ENCODE measurements at places on chromosomes 16 and 17.

GRCh38 chr16:52633230-52633629 lies 86.3 kb upstream of the TOX3 start:
- no peak for DNase-seq

GRCh38 chr16:71648921-71649320 lies 22.9 kb downstream of the MARVELD3 start:
- peak; percentile 4 for DNase-seq

GRCh38 chr17:19876529-19877161 lies 8.9 kb upstream of the ULK2 start:
- DNase-seq = no peak

DNA sequence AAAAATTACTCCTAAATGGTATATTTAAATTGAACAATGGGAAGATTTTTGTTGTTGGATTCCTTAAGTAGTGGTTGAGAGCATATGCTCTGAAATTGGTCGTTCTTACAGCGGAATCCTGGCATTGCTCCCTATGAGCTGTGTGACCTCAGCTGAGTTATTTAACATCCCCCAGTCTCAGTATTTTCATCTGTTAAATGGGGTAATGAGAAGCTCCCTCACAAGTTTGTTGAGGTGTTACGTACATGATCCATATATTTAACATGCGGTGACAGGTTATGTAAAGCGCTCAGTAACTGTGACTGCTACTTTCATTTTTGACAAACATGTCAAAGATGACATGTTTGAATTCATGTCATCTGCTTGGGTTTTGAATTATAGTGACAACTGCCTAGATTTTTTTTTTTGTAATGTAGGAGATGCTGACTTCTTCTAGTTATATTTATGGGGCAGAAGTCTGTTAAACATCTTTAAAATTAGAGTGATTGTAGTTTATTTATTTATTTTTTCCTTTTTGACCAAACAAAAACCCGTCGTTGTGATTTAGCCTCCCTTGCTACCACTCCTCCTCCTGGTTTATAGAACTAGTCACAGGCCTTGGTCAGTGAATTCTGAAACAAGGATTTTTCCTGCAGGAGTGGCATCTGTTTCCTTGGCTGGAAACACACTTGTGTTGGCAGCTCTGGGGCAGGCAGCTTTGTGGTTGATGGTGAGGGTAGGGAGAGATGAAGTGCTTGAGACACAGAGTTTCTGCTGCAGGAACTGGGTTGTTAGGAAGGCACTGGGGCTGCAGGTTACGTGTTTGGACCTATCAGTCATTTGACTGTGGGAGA lies 268.8 kb downstream of the SNX29 start:
- DNase-seq = no peak

- no peak for DNase-seq
Observed at GRCh38 chr17:59476413-59476812, 89.0 kb upstream of the DHX40 start.

- DNase-seq = no peak
Observed at GRCh38 chr17:32341141-32341856, 674 bp downstream of the C17orf75 start.

DNA sequence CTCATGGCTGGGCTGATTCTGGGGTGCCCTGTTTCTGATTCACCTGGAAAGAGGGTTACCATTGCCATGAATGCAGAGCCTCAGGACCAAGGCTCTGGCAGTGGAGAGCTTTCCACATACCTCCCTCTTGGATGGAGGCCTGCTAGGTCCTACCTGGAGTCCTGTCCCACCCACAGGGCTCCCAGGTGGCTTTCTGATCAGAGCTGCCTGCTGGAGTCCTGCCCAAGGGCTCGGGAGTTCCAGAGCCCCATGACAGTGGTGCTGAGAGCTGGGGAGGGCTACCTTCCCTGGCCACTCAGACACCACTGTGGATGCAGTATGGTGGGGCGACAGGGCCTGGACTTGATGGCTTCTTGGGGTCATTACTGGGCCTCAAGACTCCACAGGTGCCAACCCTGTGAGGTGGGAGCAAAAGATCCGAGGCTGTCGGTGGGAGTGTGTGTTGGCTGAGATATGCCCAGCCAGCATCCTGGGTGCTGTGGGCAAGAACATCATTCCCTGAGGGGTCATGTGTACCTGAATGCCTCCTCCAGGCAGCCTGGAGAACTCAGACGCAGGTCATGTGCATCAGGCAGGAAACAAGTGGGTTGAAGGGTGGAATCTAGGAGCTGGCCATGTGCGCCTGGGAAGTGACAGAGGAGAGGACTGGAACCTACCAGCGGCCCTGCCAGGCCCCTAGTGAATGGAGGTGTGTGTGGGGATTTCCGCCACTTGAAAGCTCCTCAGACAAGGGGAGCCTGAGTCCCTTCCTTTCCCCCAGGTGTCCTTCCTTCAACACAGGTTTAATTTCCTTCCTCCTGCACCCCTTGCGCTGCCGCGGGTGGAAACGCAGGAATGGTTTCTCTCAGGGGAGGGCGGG lies 2.3 kb upstream of the WNT3 start:
- no peak for DNase-seq

GRCh38 chr16:3661311-3661710 lies 6.8 kb downstream of the DNASE1 start:
- no peak for DNase-seq

DNA sequence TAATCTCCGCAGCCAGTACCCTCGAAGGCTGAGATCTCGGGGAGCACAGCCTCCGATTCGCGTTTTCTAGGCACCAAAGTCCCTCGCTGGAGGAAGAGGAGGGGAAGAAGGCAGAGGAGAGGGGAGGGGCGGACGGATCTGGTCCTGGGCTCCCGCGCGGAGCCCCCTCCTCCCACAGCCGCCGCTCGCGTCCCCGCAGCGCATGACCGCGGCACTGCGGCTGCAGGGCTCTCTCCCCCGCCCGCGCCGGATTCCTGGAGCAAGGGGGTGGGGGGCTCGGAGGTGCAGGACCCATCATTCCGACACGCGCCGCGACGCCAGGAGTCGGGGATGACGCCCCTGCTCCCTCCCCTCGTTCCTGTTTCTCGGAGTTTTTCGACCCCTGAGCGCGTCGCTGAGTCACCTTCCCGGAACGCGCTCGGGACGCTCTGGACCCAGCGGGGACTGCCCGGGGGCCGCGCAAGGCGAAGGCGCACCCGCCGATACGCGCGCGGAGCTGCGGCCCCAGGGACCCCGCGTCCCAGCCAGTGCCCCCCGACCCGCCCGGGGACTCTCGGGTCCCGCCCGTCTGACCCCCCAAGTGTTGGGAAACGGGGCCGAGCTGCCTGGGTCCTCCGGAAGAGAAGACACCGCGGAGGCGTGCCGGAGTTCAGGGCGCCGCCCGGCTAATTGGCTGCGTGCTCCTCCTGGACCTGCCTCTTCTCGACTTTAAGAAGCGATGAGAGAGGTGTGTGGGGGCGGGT lies 1.4 kb upstream of the SPHK1 start:
- DNase-seq = peak; percentile 58

DNA sequence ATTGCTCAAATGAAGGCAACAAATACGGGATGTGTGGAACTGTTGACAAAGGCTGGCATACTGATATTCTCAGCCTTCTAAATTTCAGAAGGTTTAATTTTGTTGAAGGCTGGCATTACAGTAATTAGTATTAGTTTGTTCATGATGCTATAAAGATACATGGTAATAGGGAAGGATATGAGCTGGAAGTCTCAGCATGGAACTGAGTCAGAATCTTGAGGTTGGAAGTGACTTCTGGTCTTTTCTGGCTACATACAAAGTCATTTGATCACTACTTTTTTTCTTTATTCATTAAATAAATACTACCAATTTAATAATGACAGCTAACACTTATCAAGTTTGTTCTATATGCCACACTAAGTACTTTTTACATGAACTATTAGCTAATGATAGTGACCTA lies 22.6 kb downstream of the RABEP1 start:
- no peak for DNase-seq

DNA sequence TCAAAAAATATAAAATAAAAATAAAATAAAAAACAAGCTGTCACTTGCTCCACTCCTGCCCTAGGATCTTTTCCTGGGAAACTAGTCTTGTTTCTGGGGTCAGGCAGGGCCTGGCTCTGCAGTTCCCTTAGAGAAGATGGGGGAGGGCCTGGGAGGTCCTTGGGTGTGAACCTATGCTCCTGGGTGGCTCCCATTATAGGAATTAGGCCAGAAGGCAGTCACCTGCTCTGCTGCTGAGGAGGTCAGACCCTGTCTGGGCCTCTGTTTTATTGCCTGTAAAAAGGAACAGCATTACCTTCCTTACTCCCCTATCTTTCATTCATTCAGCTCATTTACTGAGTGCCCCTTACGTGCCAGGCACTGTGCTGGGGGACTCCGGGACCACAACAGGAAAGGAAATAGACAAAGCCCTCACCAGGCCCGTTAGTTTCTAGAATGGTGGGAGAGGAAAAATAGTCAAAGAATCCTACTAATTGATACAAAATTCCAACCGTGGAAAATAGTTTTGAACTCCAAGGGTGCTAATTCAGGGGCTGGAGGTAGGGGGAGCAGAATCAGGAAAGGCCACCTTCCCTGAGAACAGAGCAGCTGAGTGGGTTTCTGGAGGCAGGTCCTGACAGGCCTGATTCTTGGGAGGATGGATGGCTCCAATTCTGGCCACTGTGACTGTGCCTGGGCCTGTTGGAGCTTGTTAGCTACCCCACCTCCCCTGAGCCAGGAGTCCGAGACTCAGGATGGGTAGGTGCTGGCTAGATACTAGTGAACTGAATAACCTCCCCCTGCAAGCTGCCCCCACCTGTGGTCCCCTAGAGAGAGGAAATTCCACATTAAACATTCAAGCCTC lies 1.3 kb upstream of the SLC46A1 start:
- DNase-seq = no peak

DNA sequence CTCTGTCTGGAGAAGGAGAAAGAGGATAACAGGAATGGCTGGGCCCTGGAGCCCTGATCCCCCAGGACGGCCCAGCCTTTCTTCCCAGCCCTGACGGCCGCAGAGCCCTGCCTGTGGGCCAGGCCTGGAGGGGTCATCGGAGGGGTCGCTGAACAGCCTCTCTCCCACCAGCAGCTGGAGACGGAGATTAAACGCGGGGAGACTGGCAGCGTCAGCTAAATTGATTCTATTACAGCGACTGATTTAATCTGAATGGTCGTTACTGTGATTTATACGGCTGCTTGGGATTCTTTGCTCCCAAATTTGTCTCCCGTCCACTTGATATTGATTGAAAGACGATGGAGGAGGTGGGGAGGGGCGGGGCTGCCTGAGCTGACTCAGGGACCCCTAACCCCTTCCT lies 7.1 kb upstream of the CDH15 start:
- DNase-seq = no peak

DNA sequence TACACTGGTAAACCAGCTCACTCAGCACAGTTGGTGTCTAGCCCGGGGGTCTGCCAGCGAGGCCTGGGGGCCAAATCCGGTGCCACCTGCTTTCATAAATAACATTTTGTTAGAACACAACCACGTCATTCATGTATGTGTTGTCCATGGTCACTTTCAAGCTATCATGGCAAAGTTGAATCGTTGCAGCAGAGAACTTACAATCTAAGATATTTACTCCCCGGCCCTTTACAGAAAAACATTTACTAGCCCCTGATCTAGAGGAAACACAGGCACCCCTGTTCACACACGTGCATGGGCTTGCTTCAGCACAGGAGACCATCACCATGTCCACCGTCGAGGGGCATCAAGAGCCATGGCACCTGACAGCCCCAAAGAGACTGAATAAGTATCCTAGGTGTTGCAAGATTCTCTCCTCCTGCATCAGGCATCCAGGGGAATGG lies 111.4 kb upstream of the DNAH9 start:
- no peak for DNase-seq

All from HCEC 1CT (cell line).